ENCODE measurements at places on chromosomes 1 and 21. TPM values are rescaled to one million over a fixed set of nuclear protein-coding genes. Genes with fewer than 3 reads are reported as not detected.

The ST6GALNAC3 gene
- 11.5 TPM for polyA plus RNA-seq

The DEPDC1 gene
- not detected for polyA plus RNA-seq

The FCN3 gene
- polyA plus RNA-seq: not detected

The ADAM30 gene
- polyA plus RNA-seq: not detected

The FLG2 gene
- not detected for polyA plus RNA-seq

The ABCA4 gene
- polyA plus RNA-seq: not detected

The FMO1 gene
- polyA plus RNA-seq: not detected

The POGZ gene
- 11.5 TPM for polyA plus RNA-seq

The TEDDM1 gene
- polyA plus RNA-seq: not detected

The LAMB3 gene
- 0.10 TPM for polyA plus RNA-seq

The OR2L8 gene
- not detected for polyA plus RNA-seq
